ENCODE measurements at places on chromosomes 16 and 17.

- no peak for DNase-seq
These were observed 41.1 kb upstream of the DHX8 start for GRCh38 chr17:43442711-43443110.

DNA sequence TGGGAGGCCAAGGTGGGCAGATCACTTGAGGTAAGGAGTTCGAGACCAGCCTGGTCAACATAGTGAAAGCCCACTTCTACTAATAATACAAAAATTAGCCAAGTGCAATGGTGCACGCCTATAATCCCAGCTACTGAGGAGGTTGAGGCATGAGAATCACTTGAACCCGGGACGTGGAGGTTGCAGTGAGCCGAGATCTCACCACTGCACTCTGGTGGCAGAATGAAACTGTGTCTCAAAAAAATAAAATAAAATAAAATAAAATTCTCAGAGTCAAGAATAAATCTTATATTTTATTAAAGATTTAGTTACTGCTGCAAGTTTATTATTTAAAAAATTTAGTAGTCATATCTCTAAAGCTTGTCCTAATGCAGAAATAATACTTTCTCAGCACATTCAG, 29.7 kb downstream of the ARL4D start:
- no peak for DNase-seq

- DNase-seq: no peak
These were observed at the start of gene VWA3A for GRCh38 chr16:22092143-22092933. VWA3A (plus strand) TSS chr16:22092541; CDS start chr16:22092638, 97 bp downstream.

DNA sequence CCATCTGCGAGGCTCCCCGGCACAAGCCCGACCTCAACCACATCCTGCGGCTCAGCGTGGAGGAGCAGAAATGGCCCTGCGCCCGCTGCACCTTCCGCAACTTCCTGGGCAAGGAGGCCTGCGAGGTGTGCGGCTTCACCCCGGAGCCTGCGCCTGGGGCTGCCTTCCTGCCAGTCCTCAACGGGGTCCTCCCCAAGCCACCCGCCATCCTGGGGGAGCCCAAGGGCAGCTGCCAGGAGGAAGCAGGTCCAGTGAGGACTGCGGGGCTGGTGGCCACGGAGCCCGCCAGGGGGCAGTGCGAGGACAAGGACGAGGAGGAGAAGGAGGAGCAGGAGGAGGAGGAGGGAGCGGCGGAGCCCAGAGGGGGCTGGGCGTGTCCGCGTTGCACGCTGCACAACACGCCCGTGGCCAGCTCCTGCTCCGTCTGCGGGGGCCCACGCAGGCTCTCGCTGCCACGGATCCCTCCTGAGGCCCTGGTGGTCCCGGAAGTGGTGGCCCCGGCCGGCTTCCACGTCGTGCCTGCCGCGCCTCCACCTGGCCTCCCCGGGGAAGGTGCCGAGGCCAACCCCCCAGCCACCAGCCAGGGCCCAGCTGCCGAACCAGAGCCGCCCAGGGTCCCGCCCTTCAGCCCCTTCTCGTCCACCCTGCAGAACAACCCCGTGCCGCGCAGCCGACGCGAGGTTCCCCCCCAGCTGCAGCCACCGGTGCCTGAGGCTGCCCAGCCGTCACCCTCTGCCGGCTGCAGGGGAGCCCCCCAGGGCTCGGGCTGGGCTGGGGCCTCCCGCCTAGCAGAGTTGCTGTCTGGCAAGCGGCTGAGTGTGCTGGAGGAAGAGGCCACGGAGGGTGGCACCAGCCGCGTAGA, 13.1 kb upstream of the PRR35 start:
- DNase-seq: no peak

GRCh38 chr16:19219836-19220235, 51.8 kb downstream of the SYT17 start:
- DNase-seq: no peak

GRCh38 chr17:33777674-33778073, 477.4 kb upstream of the CCL2 start:
- no peak for DNase-seq

- DNase-seq: no peak
These were observed 23.3 kb upstream of the SLC5A10 start for GRCh38 chr17:18928628-18929125.

DNA sequence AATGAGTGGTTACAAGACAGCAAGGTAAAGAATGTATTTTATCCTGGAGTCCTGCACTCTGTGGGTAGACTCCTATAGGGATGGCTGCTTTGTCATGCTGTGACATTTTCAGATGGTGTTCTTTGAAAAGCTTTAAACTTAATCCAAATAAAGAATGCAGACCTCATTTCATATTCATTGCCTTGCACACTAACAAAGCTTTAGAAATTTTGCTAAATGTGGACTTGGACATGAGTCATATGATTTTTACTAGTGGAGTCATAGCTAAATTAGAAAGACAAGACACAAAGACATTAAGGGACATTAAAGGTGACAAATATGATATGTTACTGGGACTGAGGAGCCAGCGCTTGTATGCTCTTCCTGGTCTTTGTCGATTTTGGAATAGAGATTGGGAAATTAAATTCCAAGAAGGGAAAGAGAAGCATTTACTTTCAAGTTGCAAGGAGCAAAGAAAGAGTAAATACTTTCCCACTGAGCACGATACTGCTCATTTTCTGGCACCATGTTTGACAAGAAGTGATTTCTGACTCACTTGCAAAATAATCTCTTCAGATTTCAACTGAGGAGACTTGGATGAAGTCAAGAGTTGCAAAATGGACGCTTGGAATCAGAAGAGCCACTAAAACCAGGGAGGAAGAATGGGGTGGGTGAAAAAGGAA, 152.9 kb upstream of the MYOCD start:
- DNase-seq: no peak

- no peak for DNase-seq
These were observed 16.9 kb downstream of the ITGAX start for GRCh38 chr16:31371619-31372484.

DNA sequence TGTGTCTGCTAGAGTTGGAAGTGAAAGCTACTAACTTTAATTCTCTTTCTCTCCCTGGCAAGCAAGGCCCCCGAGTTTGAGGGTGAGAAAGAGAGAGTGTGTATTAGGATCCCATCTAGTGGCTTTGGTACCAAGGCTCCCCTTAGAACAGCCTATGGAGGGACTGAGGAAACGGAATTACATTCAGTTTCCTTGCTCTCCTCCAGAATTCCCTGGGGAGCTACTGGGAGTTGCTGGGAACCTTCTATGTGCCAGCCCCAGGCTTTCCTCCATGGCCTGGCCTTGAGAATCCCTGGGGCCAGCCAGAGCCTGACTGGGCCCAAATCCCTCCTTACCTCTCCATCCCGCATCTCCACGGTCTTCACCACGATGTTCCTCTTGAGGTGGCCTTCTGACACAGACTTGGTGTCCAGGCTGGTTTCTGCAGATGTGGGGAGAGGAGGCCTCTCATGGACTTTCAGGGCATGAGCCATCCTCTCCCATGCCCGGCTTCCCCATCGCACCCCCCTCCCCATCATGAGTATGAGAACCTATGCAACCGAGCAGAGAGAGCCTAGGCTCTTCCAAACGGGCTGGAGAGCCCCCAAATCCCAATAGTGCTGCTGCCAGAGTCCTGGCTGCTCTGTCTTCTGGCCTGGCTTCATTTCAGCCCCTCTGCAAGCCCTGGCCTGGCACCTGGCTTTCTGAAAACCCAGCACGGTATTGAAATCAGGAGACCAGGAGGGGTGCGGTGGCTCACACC, 7.4 kb downstream of the GFAP start:
- DNase-seq: no peak

DNA sequence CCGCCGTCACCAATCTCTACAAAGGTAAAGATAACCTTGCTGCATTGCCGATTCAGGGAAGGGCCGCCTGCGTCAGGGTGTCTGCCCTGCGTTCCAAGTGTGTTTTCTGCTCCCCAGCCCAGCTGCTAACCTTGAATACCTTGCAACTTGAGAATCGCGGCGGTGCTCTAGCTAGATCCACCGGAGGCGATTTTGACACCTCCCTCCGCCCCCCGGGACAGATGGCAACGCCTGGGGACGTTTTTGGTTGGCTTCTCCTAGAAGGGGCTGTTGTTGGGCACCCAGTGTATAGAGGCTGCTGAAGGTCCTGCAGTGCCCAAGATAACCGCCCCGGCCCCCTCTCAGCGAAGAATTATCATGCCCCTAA, 1.5 kb downstream of the HAPSTR1 start:
- DNase-seq: peak; percentile 85

DNA sequence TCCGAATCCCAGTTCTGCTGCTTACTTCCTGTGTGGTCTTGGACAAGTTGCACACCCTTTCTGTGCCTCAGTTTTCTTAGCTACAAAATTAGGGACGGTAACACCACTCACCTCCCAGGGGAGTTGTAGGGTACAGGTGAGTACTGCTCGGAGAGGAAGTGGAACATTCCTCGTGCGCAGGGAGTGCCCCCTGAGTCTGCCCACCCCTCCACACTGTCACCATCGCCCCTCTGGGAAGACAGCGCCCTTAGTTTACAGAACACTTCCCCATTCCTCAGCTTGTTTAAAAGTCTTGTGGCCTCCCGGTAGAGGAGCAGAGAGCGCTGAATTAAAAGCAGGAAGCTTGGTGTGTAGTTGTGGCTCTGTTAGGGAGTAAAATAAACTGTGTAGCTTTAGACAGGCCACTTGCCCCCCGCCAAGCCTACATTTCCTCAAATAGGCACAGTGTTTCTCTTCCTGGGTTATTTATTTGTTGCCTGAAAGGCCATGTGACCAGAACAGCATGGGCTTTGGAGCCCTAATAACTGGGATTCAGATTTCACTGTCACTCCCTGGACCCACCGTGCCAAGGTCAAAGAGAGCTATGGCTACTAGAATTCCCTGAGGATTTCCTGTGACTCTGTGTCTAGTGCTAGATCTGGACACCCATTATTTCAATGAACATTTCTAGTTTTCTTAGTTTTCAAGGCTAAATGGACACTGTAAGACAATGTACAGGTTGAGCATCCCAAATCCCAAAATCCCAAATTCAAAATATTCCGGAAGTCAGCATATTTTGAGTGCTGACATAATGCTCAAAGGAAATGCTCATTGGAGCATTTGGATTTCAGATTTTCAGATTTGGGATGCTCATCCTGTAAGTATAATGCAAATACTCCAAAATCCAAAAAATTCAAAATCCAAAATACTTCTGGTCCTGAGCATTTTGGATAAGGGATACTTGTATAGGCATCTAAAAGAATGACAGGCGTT, 372.5 kb downstream of the SNX29 start:
- DNase-seq: no peak

DNA sequence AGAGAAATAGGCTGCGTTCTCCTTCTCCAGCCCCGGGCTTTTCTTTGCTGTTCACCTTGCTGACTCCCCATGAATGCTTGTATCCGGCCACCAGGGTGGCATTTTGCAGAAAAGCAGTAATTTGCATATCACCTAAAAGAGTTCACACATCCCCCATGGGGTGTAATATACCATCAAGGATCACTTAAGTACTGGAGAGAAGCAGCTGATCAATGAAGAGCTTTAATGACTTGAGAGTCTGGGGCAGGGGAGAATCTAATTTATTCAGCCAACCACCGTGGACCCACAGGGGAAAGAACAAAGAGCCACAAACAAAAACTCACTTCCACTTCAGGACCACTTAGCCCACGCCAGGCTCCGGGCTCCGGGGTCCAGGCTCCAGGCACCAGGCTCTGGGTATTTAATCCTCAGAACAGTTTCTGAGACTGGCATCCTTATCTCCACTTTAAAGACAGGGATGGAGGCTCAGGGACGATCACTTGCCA, 33.9 kb upstream of the SEC14L1 start:
- no peak for DNase-seq

DNA sequence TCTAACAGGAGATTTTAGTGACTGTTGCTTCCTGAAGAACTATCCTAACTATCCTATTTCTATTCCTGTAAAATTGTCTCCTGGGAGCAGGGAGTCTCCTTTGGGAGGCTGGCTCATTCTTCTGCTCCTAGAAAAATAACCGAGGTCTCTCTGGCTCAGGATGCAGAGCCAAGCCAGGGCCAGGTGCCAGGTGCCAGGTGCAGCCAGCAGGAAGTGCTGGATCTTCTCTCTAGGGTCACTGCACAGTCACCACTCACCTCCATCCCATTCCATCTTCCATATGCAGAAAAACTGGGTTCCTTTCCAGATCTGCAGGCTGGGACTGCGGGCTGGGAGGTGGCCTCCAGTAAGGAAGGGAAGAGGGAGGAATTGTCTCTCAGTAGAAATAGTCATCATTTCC, 3.8 kb upstream of the TMC7 start:
- no peak for DNase-seq

GRCh38 chr16:2512735-2513404, 882 bp upstream of the ATP6V0C start:
- peak; percentile 60 for DNase-seq

DNA sequence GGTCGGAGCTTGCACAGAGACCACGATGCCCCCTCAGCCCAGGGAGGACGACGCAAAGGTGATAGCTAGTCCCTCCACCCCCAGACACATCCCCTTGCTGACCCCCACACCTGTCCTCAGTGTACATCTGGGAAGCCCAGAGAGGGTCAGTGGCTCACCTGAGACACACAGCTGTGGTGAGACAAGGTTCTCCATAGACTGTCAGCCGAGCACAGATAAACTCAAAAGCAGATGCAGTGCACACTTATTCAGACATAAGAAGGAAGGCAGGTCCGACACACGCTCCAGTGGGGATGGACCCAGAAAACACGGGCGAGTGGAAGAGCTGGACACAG, 19.6 kb downstream of the CBFA2T3 start:
- no peak for DNase-seq

DNA sequence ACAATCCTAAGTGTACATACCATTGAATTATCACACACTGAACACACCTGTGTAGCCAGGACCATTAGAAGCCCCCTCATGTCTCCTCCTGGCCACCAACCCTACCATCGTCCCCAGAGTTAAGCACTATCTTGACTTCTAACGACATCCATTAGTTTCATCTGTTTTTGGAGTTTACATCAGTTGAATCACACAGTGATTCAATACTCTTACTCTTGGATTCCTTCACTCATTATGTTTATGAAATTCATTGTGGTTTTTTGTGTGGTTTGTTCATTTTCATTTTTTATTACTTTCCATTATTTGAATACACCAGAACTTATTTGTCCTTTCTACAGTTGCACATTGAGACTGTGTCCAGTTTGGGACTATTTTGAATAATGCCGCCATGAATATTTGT, 13.6 kb downstream of the DRC7 start:
- no peak for DNase-seq

DNA sequence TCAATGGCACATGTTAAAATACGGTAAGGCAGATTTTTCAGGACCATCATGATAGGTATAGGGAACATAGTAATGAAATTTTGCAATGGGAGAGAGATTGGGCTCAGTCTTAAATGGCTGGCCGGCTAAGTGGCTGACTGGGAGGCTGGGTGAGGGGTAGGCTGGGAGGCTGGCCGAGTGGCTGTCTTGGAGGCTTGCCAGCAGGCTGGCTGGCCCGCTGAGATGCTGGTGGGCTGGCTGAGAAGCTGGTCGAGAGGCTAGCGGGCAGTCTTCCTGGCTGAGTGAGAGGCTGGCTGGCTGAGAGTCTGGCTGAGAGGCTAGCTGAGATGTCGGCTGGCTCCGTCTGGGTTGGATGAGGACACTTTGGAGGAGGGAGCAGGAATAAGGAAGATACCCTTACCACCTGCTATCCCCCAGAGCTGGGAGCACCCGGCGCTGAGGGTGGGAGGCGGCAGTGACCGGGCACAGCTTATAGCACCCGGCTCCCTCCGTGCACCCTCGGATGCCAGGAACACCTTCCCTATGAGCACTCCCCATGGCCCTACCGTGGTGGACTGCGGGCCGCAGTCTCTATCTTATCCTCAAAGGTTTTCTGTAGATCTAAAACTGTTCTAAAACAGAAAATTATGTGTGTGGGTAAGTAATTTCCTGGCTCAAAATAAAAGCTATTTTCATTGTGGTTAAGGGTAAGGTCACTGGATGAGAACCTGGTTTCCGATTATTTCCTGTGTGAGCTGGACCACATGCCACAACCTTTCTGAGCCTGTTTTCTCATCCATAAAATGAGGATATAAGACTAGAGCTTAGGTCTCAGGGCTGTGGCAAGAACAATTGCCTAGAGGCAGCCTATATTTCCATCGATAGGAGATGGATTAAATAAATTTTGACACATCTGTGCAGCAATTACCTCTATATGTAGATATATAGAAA, 34.5 kb upstream of the TMC5 start:
- DNase-seq: peak; percentile 34
